ENCODE measurements at places on chromosomes 2 and 18. TPM values are rescaled to one million over a fixed set of nuclear protein-coding genes. Genes with fewer than 3 reads are reported as not detected.

GRCh38 chr2:35510636-35511035 lies 844.9 kb upstream of the CRIM1 start:
- no peaks in the 10 kb centered on the region for H3K36me3 ChIP-seq
- H3K27me3 ChIP-seq: no peaks in the 10 kb centered on the region
- no peak overlapping the region for H3K4me3 ChIP-seq
- no peak for DNase-seq
- no peak overlapping the region for H3K27ac ChIP-seq
- H3K4me1 ChIP-seq: no peaks in the 10 kb centered on the region

IL36A gene
- not detected for total RNA-seq

MYO3B gene
- total RNA-seq: 0.34 TPM

VIT gene
- 9.8 TPM for total RNA-seq

GRCh38 chr2:1801541-1801940 lies 57.2 kb upstream of the PXDN start:
- no peak overlapping the region for H3K27ac ChIP-seq
- no peaks in the 10 kb centered on the region for H3K4me1 ChIP-seq
- H3K4me3 ChIP-seq: no peak overlapping the region
- H3K27me3 ChIP-seq: peaks cover 9% of the 10 kb centered on the region
- no peaks in the 10 kb centered on the region for H3K36me3 ChIP-seq

SLC9A4 gene
- total RNA-seq: 1.3 TPM

GRCh38 chr2:219210886-219211362 lies 4.3 kb downstream of the ZFAND2B start:
- peaks cover 25% of the 10 kb centered on the region for H3K4me1 ChIP-seq
- no peaks in the 10 kb centered on the region for H3K27me3 ChIP-seq
- H3K27ac ChIP-seq: no peak overlapping the region
- peaks cover 69% of the 10 kb centered on the region for H3K36me3 ChIP-seq
- H3K4me3 ChIP-seq: no peak overlapping the region

RAB6C gene
- total RNA-seq: 0.40 TPM

DNA sequence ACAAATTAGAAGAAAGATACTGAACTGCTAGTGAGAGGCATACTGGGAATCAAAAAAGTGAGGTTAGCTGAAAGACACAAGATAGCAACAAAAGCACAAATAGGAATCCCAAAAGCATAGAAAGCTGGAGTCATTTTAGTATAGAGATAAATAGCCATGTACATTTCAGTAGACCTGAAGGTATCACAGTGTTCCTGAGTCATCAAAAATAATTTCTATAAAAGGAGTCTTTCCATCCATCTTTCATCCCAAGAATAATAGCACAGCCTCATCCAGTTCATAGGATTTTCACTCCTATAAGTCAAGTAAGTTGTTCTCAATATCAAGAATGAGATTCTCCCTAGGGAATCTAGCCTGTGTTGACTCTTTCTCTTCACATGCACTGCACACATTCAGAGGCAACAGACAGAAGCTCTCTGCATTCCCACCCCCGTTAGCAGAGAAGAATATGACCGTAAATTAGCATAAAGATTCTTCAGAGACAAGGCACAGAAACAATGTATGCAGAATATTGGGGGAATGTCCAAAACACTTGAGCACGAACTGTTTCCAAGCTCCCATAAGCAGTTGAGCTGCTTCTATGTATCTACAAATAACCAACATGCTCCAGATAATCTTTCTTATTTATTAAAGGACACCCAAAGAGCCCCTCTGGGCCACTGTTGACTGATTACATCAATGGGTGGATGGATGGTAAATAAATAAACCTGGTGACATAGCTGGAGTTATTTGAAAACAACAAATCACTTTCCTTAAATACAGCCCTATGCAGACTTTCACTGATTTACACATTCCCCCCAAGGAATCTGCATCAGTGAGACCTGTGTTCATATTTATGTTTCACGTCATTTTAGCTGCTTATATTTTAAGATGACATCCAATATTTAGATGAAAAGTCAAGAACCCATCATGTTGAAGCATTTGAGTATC lies 174.5 kb upstream of the PKDCC start:
- H3K27me3 ChIP-seq: no peaks in the 10 kb centered on the region
- H3K36me3 ChIP-seq: no peaks in the 10 kb centered on the region
- no peak overlapping the region for H3K4me3 ChIP-seq
- no peak for DNase-seq
- no peak overlapping the region for H3K27ac ChIP-seq

GRCh38 chr2:218722876-218723785 lies 12.5 kb downstream of the TTLL4 start:
- DNase-seq: no peak
- no peak overlapping the region for H3K27ac ChIP-seq
- H3K4me3 ChIP-seq: no peak overlapping the region
- H3K27me3 ChIP-seq: no peaks in the 10 kb centered on the region
- H3K36me3 ChIP-seq: peaks cover 3% of the 10 kb centered on the region
- H3K4me1 ChIP-seq: no peaks in the 10 kb centered on the region

CDKL4 gene
- 1.5 TPM for total RNA-seq

DNA sequence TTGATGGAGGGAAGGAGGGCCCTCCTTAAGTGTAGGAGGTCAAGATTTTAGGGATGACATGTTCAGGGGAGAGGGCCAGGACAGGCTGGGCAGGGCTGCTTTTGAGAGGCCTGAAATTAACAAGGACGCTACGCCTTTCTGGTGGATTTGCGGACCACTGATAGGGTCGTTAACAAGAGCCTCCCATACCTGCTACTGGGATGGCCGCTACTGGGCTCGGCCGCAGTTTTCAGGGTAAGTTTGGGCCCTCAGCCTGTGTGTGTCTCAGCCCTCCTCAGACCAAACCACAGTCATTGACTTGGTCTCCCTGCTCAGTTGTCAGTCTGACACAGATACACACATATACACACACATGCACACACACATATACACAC lies 180.9 kb downstream of the SMAD2 start:
- H3K4me1 ChIP-seq: peaks cover 6% of the 10 kb centered on the region
- no peak for DNase-seq
- H3K4me3 ChIP-seq: no peak overlapping the region
- H3K27ac ChIP-seq: no peak overlapping the region
- peaks cover 18% of the 10 kb centered on the region for H3K27me3 ChIP-seq
- H3K36me3 ChIP-seq: no peaks in the 10 kb centered on the region

AFTPH gene
- total RNA-seq: 64.3 TPM

GRCh38 chr2:82340578-82341053 lies 2036.1 kb upstream of the LRRTM1 start:
- no peak overlapping the region for H3K27ac ChIP-seq
- no peak for DNase-seq
- H3K27me3 ChIP-seq: no peaks in the 10 kb centered on the region
- no peaks in the 10 kb centered on the region for H3K36me3 ChIP-seq
- no peaks in the 10 kb centered on the region for H3K4me1 ChIP-seq

GRCh38 chr2:186130748-186131641 lies 355.1 kb upstream of the ZC3H15 start:
- no peaks in the 10 kb centered on the region for H3K27me3 ChIP-seq
- H3K27ac ChIP-seq: no peak overlapping the region
- H3K4me1 ChIP-seq: no peaks in the 10 kb centered on the region
- no peaks in the 10 kb centered on the region for H3K36me3 ChIP-seq

GRCh38 chr2:95574506-95574905 lies 17.3 kb upstream of the TRIM43 start:
- no peaks in the 10 kb centered on the region for H3K36me3 ChIP-seq
- no peak overlapping the region for H3K27ac ChIP-seq
- DNase-seq: no peak

DNA sequence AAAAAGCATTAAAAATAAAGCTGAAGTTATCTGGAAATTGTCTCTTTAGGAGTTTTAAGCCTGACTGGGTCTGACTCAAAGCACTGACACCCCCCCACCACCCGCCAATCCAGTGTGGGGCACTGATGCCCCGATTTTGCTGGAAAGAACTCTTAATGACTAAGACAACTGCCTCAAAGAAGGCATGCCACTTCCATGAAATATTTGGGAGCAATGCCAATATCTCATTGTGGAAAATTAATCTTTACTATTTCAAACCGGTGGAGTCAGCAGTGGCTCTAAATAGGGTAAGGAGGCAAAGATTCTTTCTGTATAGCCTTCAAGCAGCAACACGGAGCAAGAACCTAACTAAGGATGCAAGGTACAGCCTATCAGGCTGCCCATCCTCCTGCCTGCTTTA lies 4.5 kb downstream of the FKBP7 start:
- peaks cover 8% of the 10 kb centered on the region for H3K4me1 ChIP-seq
- no peak for DNase-seq
- H3K27me3 ChIP-seq: no peaks in the 10 kb centered on the region
- no peak overlapping the region for H3K4me3 ChIP-seq
- no peak overlapping the region for H3K27ac ChIP-seq
- H3K36me3 ChIP-seq: no peaks in the 10 kb centered on the region

DNA sequence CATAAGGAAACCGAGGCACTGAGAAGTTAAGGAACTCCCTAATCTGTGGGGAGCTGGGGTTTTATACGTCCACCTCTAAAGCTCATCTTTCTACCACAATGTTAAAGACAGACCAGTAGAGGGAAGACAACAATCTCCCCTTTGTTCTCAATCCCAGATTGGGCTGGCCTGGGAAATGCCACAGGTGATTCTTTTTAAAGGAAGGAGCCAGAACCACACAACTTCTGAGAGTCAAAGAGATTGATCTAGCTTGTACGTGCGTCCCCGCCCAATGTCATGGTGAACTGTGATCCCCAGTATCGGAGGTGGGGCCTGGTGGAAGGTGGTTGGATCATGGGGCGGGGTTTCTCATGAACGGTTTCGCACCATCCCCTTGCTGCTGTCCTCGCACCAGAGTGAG lies 81.8 kb upstream of the LCLAT1 start:
- H3K4me1 ChIP-seq: peaks cover 28% of the 10 kb centered on the region
- H3K4me3 ChIP-seq: no peak overlapping the region
- H3K27ac ChIP-seq: no peak overlapping the region
- no peaks in the 10 kb centered on the region for H3K27me3 ChIP-seq
- H3K36me3 ChIP-seq: no peaks in the 10 kb centered on the region

MAL gene
- 13.0 TPM for total RNA-seq

DNA sequence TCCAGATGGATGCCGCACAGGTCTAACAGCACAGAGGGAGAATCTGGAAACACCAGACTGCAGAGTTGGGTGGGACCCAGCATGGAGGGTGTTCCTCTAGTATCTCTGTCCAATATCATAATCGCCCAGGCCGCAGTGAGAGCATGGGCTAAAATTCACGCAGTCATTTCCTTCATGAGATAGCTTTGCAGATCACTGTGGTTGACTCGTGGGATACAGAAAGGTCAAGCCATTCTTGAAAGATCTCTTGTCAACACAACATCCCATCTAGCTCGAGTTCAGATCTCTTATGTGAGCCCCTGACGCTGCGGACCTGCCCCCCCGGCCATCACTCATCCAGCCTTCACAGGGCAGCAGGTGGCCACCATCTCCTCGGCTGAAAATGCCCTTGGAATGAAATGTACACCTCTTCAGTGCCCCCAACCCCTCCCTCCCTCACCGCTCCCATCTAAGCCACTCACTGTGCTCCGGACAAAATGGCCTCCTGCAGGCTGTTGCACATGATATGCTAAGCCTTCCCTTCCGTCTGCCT lies 45.9 kb downstream of the FOSL2 start:
- H3K27me3 ChIP-seq: no peaks in the 10 kb centered on the region
- H3K4me1 ChIP-seq: peaks cover 36% of the 10 kb centered on the region
- no peak for DNase-seq

AQP12B gene
- not detected for total RNA-seq

ZAP70 gene
- 1.1 TPM for total RNA-seq

CYP27C1 gene
- total RNA-seq: 1.8 TPM

RGPD4 gene
- total RNA-seq: 0.08 TPM

SLC39A6 gene
- total RNA-seq: 95.5 TPM

DNA sequence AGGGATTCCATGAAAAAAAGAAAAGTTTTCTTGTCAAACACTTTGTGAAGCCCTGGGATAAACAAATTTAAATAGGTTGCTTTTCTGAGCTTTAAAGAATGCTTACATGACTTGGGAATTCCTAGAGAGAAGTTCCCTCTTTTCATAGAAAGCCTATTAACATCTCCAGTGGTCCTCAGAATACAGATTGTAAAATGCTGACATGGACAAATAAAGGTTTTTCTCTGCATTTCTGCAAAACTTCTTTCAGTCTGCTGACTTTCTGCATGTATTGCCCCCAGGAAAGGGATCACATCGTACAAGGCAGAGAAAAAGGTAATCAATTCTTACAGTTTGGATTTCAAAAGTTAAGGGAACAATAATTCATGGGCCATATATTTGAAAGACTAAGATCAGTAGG lies 20.6 kb downstream of the ZNF385B start:
- H3K4me3 ChIP-seq: no peak overlapping the region
- DNase-seq: no peak
- no peak overlapping the region for H3K27ac ChIP-seq

DNA sequence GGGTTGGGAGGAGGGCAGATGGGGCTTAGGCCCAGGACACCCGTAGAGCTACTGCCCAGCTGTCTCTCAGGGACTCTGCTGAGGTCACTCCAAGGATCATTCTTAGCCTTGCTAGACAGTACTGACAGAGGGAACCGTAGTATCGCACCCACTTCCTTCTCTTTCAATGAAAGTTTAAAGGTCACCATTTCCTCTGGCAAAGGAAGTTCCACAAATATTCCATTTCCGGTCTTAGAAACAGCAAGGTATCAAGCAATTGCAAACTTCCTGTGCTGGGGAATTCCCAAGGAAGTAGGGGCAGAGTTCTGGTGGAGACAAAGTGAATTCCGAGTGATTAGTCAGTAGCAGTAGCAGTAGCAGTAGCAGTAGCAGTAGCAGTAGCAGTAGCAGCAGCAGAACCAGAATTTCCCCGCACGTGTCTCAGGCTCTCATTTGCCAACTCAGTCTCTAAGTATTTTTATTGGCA lies 24.7 kb downstream of the IL1B start:
- no peaks in the 10 kb centered on the region for H3K27me3 ChIP-seq
- DNase-seq: no peak
- H3K36me3 ChIP-seq: no peaks in the 10 kb centered on the region

DNA sequence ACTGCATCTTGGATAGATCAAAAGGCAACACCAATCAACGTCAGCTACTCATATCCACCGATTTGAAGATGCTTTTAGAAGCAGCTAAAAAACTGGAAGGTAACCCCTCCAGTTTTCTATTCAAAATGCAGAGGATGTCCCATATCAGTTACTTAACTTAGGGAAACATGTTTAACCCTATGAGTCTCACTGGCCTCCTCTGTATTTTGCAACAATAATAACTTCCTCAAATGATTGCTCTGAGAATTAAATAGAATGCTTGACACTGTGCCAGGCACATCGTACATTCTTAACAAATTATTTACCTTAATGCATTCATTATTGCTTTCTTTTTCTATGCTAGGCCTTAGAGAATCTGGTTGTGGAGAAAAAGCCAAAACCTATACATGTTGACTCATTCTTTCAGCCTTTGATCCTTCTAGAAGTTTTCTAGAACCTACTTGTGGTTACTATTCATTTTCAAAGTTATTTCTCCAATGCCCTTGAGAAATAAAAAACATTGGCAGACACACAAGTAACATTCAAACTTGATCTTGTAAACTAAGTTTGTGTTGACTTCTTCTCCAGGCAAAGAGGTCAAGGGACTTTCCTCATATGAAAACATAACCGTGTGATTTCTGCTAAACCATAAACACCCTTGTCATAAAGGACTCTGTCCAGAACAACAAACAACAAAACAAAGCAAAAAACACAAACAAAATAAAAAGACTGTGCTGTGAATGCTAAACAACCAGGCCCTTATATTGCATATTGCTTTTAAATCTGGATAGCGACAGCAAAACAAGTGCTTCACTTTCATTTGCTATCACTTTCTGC lies 4.6 kb downstream of the DOCK10 start:
- H3K27me3 ChIP-seq: peaks cover 17% of the 10 kb centered on the region
- DNase-seq: no peak
- H3K4me1 ChIP-seq: peaks cover 31% of the 10 kb centered on the region
- no peak overlapping the region for H3K4me3 ChIP-seq
- no peaks in the 10 kb centered on the region for H3K36me3 ChIP-seq
- no peak overlapping the region for H3K27ac ChIP-seq
